A673 (cell line): ENCODE measurements at places on chromosomes 5 and 9. TPM values are rescaled to one million over a fixed set of nuclear protein-coding genes. Genes with fewer than 3 reads are reported as not detected.

The TMEM215 gene
- total RNA-seq: not detected in 2 replicates

GRCh38 chr5:39309534-39309933 lies 54.8 kb downstream of the C9 start:
- DNase-seq: no peak
- no peak overlapping the region for H3K4me3 ChIP-seq
- no peaks in the 10 kb centered on the region for H3K27me3 ChIP-seq
- H3K36me3 ChIP-seq: no peaks in the 10 kb centered on the region

DNA sequence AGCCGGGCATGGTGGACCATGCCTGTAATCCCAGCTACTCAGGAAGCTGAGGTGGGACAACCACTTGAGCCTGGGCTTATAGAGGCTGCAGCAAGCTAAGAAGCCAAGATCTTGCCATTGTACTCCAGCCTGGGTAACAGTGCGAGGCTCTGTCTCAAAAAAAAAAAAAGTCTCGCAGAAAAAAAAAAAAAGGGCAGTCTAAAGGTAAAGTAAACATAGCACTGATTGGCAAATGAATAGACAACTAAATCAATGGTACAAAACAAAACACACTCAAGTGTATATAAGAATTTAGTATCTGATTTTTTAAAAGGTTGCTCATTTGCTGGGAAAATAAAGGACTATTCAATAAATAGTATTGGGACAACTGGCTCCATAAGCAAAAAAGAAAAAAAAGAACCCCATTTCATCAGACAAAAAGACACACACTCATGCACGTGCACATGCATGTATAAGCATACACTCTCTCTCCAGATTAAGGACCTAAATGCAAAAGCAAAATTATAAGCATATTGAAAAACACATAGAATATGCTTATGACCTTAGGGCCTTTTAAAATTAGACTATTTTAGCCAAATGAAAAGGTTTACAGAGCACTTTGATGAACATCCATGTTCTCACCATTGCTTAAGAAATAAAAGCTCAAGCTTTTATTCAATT lies 5.7 kb downstream of the IL6ST start:
- H3K4me1 ChIP-seq: peaks cover 13% of the 10 kb centered on the region
- no peaks in the 10 kb centered on the region for H3K36me3 ChIP-seq
- no peak overlapping the region for H3K27ac ChIP-seq
- no peak overlapping the region for H3K4me3 ChIP-seq
- H3K27me3 ChIP-seq: no peaks in the 10 kb centered on the region
- no peak for DNase-seq

DNA sequence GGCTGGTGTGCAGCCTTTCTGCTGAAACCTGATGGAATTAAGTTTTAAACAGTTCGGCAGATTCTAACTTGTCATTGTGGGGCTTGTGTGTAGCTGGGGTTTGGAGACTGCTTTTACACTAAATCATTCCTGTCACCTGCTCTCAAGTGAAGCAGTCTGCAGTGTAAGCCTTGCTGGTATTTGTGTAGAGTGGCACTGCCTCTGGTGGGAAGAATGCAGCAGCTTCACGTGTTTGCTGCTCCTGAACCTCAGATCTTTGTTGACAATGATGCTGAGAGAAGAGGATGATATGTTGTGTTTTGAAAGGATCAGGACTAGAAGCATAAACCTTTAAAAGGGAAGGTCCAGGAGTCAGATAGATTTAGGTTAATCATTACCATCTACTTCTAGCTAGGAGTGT lies 88.1 kb downstream of the KDM4C start:
- H3K27ac ChIP-seq: no peak overlapping the region
- no peaks in the 10 kb centered on the region for H3K4me1 ChIP-seq
- no peaks in the 10 kb centered on the region for H3K36me3 ChIP-seq
- no peak for DNase-seq
- no peak overlapping the region for H3K4me3 ChIP-seq

- no peak for DNase-seq
- H3K27ac ChIP-seq: no peak overlapping the region
- H3K4me3 ChIP-seq: no peak overlapping the region
- no peaks in the 10 kb centered on the region for H3K36me3 ChIP-seq
Measured at GRCh38 chr5:173473288-173473687, 143.2 kb downstream of the BOD1 start.

- peak overlapping the region; percentile 90 for H3K4me3 ChIP-seq
- no peaks in the 10 kb centered on the region for H3K27me3 ChIP-seq
- DNase-seq: no peak
Measured at GRCh38 chr5:139647506-139648204, 494 bp upstream of the CXXC5 start.

DNA sequence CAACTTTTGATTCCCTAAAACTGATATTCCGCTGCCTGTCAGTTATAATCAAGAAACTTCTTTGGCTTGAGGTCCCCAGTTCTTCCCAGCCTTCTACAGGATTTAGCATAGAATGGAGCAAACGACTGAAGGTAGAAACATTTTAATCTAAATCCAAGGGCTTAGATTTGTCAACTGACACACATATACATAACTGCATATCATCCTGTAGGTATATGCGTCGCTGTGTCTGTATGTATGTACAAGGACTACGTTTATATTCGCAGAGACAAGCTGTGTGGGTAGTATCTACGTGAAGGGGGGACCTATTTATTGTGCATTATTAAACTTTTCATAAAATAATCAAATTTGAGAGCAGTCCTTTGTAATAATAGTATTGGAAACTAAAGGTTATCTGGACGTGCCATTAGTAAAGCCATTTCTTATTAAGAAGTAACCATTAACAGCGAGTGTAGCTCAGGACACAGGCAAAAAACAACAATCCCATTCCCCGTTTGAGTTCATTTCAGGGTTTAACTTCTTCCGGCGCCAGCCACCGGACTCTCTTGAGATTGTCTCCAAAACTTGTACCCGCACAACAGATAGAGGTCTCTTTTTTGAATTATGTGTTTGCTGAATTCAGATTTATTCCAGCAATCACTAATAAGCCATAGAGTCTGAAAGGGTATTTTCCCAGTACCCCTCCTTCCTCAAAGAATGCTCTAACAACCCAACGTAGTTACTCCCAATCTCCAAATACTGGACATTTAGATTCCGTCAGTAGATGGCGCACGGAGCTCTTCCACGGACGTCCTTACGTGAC lies 2.1 kb upstream of the MLLT3 start:
- peak overlapping the region; percentile 87 for H3K27ac ChIP-seq
- peak; percentile 82 for DNase-seq
- peaks cover 32% of the 10 kb centered on the region for H3K4me1 ChIP-seq
- no peaks in the 10 kb centered on the region for H3K27me3 ChIP-seq
- H3K4me3 ChIP-seq: peak overlapping the region; percentile 74
- no peaks in the 10 kb centered on the region for H3K36me3 ChIP-seq

- H3K4me3 ChIP-seq: no peak overlapping the region
- H3K27ac ChIP-seq: peak overlapping the region; percentile 78
- no peaks in the 10 kb centered on the region for H3K27me3 ChIP-seq
Measured at GRCh38 chr5:59034498-59035186, 451.8 kb downstream of the RAB3C start.

The PAX5 gene
- 3.3 and 5.5 TPM in 2 replicates for total RNA-seq

GRCh38 chr5:172178991-172179989 lies 8.7 kb downstream of the STK10 start:
- DNase-seq: no peak
- no peaks in the 10 kb centered on the region for H3K4me1 ChIP-seq
- no peak overlapping the region for H3K27ac ChIP-seq
- H3K27me3 ChIP-seq: no peaks in the 10 kb centered on the region

- no peak for DNase-seq
- no peak overlapping the region for H3K27ac ChIP-seq
- no peak overlapping the region for H3K4me3 ChIP-seq
- H3K4me1 ChIP-seq: no peaks in the 10 kb centered on the region
- H3K36me3 ChIP-seq: no peaks in the 10 kb centered on the region
Measured at GRCh38 chr9:2341126-2341525, 280.5 kb upstream of the VLDLR start.

DNA sequence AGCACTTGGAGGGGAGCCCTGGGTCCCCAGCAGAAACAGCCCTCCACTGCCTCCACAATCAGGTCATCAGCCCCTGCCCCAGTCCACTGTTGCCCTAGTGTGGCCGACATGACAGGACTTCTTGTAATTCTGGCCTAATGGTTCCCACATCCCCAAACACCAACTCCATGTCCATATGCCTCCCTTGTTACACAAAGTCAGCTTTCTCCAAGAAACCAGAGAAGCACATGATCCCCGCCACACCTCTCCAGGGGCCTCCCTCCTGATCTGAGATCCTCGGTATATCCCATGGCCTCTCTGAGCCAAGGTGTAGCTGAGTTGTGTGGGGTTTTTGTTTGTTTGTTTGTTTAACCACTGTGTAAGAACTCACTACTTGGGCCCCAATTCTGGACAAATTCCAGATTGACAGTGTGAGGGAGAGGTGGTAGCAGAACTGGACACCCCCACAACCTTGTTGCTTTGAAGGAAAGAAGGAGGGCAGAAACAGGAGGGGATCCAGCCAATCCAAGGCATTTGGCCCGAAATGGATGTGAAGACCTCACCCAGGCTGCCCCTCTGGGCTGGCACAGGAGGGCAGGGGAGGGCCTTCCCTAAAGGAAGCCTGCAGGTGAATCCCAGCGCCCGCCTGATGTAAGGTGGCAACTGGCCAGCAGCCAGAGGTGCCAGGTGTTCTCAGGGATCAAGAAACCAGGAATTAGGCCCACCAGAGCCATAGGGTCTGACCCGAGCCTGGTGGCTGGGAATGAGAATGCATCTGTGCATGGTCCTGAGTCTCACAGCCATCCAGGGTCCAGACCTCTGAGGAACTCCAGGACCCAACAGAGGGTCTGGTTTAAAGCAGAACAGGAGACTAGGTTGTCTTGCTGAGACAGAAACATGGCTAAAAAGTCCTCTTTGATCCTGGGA lies 13.4 kb downstream of the IRF1 start:
- no peak overlapping the region for H3K27ac ChIP-seq
- H3K36me3 ChIP-seq: no peaks in the 10 kb centered on the region
- H3K4me3 ChIP-seq: no peak overlapping the region
- H3K4me1 ChIP-seq: no peaks in the 10 kb centered on the region
- no peaks in the 10 kb centered on the region for H3K27me3 ChIP-seq
